ENCODE measurements at places on chromosomes 16 and 17.

DNA sequence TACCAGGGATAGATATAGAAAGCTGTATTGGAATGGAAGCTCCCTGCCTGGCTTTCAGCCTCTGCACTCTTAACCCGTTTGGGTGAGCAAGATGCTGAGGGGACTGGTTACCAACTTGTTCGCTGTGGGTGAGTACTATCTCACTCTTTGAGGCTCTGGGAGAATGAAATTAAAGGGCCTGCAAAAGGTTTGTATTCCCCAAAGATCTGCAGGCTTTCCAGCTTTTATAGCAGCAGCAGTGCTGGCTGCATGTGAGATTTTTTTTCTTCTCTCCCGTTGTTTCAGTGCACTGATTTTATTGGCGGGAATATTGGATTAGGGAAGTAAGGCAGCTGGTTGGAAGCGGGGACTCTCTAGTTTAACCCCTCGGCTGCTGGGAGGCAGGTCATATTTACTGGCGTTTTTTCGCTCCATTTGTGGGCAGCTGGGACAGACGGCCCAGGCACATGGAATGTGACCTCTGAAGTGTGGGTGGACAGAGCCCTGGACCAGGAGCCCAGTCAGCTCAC is 30.9 kb downstream of the C17orf75 start:
- no peak for DNase-seq

GRCh38 chr16:64919929-64920607 is 201.8 kb downstream of the CDH11 start:
- no peak for DNase-seq

GRCh38 chr16:49366669-49367068 is 6.9 kb upstream of the C16orf78 start:
- DNase-seq: no peak

DNA sequence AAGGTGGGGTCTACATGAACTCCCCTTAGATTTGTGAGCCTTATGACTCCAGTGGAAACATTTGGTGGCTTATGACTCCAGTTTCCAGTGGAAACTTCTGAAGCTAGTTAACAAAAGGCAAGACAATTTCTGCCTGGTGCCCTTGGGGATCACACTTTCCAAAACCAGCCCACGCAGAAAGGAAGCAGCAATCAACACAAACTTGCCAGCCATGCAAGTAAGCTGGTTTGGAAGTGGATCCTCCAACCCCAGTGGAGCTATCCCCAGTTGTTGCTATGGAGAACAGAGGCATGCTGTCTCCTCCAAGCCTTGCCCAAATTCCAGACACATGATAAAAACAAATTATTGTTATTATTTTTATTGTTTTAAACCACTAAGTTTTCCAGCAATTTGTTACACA is 130.9 kb downstream of the CDH11 start:
- no peak for DNase-seq

DNA sequence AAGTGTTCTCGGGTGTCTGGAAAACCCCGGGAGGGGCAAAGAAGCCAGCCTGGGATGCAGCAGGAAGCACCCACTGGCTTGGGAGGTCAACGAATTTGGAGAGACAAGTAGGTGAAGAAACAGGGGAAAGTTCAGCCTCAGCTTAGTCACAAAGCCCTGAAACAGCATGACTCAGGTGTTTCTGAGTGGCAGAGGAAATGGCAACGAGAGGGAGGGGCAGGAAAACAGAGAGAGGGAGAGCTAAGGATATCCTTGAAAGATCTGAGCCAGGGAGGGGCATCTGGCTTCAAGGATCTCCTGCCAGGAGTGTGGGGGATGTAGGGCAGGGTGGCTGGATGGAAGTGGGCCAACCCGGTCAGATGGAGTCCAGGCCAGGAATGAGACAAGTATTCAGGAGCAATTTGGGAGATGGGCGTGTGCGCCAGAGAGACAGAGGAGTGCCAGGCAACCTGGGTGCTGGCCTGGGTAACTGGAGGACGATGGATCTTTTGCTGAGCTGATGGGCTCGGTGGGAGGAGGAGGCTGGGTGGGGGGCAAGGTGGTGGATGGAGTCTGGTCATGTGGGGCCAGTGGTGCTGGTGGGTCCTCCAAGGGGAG is 27.2 kb downstream of the ABCC3 start:
- DNase-seq: no peak

- DNase-seq: no peak
Observed at GRCh38 chr16:78976212-78976611, 624.3 kb downstream of the MAF start.

- peak; percentile 68 for DNase-seq
Observed at GRCh38 chr17:7204828-7205461, 14.7 kb downstream of the DLG4 start.

DNA sequence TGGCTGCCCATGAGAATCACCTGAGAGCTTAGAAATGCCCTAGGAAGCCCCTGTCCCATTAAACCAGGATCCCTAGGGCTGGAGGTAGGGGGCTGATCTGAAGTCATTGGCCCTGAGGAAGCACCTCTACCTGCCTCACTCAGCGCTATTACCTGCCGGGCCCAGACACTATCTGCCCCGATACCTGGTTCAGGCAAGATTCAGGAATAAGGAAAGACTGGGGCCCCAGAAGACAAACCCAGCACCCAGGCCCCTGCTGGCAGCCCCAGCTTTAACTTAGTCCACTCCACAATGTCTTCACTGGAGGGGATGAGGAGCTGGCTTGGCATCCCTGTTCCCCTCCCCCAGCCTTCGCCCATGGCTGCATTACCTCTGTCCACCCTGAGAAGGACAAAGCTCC is 126.3 kb downstream of the GAS7 start:
- DNase-seq: no peak

DNA sequence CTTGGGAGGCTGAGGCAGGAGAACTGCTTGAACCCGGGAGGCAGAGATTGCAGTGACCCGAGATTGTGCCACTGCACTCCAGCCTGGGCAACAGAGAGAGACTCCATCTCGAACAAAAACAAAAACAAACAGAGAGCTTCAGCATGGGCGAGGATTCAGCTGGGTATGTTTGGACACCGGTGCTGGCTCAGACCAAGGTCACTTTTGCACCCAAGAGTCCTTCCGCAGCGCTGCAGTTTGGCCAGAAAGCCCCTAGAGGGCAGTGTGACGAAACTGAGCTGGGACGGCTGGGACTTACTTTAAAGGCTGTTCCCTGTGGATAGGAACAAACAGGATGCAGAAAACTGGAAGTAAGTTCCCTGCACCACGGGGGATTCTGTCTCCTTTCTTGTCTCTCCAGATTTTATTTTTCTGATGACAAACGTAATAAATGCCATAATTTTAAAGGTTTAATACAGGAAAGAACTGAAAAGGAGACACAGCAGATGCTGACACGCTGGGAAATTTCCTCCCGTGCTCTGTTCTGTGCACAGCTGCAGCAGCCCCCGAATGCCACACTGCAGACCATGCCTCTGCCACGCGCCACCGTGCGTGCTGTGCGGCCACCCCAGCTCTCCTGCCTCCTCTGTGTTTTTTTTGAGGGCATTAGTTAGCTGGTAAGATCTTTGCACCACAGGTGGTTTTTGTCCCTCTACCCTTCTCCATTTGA is 25.2 kb upstream of the USP36 start:
- peak; percentile 80 for DNase-seq

DNA sequence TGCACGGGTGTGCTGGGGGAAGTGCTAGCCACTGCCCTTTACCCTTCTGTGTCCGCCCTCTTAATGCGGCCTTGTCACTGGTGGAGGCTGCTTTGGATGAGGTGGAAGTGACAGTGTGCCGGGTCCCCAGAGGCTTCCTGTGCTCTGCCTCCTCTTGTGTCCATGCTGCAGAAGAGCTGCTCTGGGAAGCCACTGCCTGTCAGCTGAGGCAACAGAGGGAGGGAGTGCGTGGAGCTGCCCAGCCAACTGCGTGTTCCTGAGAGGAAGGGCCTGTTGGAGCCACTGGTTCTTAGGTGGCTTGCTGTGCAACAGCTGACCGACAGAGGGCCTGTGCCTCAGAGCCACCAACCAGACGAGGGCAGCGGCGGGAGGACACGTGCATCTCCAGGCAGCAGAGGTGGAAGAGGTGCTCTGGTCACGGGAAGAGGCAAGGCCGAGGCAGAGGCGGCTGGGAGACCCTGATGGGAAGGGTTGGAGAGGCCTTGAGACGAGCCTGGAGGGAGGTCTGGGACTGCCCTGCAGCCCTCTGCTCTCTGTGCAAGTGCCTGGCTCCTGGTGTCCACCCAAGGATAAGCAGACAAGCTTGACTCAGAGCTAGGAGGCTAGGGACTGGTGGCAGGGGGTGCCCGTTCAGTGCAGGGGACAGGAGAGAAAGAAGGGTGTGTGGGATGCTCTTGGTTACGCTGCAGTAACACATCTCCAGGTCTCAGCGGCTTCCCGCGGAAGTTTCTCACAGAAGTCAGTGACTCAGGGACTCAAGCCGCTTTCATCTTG is 25.4 kb downstream of the B9D1 start:
- no peak for DNase-seq

GRCh38 chr17:75476752-75477489 is 20.5 kb downstream of the TMEM94 start:
- DNase-seq: no peak

DNA sequence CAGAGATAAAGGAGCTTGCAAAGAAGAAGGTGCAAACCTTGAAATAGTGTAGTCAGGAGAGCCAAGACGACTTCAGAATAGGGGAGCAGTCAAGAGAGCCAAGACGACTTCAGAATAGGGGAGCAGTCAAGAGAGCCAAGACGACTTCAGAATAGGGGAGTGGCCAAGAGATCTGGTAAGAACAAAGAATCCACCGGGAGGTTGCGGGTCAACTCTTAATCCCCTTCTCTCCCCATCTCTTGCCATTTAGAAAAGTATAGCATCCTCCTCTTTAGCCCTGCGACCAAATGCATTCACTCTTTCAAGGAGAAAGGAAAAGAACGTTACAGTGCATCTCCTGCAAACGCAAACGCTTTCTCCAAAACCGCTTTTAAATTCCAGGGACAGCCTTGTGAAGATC is 713 bp downstream of the KNOP1 start:
- DNase-seq: no peak

DNA sequence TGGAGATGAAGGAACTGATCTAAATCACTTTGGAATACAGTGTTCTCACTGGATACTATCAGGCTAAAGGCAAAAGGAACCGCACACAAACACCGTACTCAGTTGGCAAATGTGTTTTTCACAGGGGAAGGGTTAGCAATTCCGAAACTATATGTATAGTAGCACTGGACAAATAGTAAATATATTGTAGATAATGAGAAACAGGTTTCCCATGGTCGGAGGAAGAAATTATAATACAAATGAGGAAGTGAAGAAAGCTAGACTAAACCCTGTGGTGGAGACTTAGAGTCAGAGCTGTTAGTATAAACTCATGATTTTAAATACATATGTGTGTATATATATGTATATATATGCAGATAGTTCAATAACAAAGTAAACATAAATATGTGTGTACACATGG is 414.1 kb upstream of the SALL1 start:
- no peak for DNase-seq

DNA sequence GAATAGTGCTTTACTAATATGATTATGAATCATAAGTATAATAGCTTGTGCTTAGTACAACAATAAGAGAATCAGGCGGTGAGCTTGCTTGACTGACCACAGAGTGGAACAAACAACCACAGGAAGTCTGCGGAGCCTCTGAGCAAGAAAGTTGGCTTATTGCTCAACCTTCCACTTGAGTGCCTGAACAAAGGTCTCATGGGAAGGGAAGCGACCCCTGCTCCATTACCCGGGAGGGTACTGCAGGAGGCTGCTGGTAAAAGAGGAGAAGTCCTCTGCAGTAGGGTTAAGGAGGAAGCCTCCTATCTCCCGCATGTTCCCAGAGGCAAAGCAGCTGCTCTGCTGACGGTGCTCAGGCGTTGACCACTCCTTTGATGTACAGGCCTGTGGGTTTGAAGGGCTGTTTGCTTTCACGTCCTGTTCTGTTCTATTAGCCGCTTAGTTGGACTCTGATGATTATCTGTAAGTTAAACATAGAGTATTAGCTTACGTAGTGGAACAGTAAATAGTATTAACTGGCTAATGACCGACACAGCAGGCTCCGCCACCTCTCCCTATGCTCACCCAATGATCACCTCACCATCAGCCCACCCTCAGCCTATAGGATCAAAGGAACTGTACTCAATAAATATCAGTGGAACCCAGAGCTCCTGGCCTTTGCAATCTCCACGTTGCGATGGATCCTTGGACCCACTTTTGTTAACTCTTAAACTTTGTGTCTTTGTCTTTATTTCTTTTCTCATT is 17.5 kb downstream of the ALOX15B start:
- peak; percentile 53 for DNase-seq

DNA sequence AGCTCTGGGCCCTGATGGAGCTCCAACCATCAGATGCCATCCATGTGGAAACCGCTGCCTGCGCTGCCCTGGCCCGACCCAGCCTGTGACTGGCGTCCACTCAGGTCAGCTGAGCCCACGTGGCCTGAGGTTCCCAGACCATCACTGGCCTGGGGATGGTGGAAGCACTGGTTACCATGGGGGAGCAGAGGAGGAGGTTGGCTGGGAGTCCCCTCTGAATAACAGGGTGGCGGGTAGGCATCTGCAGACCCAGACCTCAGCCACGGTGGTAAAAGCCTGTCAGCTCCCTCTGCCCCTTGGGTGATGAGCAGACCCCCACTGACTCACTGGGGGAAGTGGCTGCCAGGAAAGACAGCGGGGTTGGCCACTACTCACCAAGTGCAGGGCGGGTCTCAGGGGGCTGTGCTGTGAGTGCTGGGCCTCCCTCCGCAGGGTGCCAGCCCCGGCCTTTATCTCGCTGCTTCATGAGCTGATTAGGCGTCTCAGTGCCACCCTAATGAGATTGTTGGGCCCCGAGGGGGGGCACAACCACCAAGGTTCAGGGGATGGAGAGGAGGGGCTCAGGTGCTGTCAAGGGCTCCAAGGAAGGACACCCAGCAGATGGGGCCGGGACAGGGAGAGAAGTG is at the start of gene PDE6G:
PDE6G (minus strand) TSS at position 425 of the 626 bp plus-strand sequence. CDS start 3,237 bp downstream, outside the sequence.
- DNase-seq: no peak

DNA sequence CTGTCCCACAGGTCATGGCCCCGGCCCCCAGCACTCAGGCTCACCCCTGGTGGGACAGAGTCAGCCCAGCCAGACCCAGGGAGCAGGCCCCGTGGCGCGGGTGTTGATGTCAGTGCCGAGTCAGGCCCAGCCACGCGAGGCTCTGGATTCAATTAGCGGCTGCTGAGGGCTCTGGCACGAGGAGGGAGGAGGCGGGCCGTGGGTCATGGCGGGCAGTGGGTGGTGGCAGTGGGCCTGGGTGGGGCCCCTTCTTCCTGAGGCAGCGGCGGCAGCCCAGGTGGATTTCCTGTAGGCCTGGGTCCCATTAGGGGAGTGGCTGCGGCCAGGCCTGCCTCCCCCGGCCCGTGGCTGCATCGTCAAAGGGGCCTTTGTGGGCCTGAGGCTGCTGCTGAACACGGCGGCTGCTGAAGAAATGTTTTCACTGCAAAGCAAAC is 12.9 kb downstream of the VASN start:
- no peak for DNase-seq

DNA sequence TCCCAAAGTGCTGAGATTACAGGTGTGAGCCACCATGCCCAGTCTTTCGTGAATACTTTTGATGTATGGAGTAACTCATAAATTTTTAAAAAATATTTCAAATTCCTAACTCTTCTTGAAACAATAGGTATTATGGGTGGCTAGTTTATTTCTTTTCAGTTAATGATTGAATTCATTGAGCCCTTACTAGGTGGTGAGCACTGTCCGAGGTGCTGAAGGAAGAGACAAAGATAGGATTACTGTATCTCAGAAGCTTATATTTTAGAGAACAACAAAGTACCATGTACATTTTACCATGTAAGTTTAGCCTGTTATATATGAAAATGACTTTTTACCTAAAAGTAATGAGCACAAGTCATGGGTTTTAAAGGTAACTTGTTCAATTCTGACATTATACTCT is 418.3 kb downstream of the NPIPA7 start:
- DNase-seq: no peak

All from C1 segment of cervical spinal cord (tissue), 14 donors.